ENCODE measurements at places on chromosomes 2 and 18. TPM values are rescaled to one million over a fixed set of nuclear protein-coding genes. Genes with fewer than 3 reads are reported as not detected.

ABCB11 gene
- total RNA-seq: not detected

TNFAIP6 gene
- 14.8 TPM for total RNA-seq

GPR35 gene
- 6.0 TPM for total RNA-seq

ALPG gene
- 0.16 TPM for total RNA-seq

DPP10 gene
- total RNA-seq: 0.82 TPM

COL3A1 gene
- total RNA-seq: 5,576 TPM

STK16 gene
- total RNA-seq: 26.3 TPM

ELAC1 gene
- total RNA-seq: 5.2 TPM

LIMS4 gene
- 1.6 TPM for total RNA-seq

DSC3 gene
- total RNA-seq: not detected

STON1 gene
- 17.6 TPM for total RNA-seq

TMEM182 gene
- total RNA-seq: 5.9 TPM

CPLX4 gene
- not detected for total RNA-seq

HOXD13 gene
- not detected for total RNA-seq

CD8B2 gene
- total RNA-seq: 0.10 TPM

ACADL gene
- 32.9 TPM for total RNA-seq

ACTR3 gene
- total RNA-seq: 324 TPM

AQP12B gene
- total RNA-seq: not detected

FOXD4L1 gene
- total RNA-seq: 0.17 TPM

ADAM23 gene
- 2.2 TPM for total RNA-seq

PDCD1 gene
- 1.1 TPM for total RNA-seq

SULT1C2 gene
- total RNA-seq: 5.4 TPM

NRBP1 gene
- 81.6 TPM for total RNA-seq

IL1F10 gene
- not detected for total RNA-seq

CD8B gene
- 3.6 TPM for total RNA-seq

GPR45 gene
- not detected for total RNA-seq

LRRC30 gene
- total RNA-seq: not detected

UGT1A4 gene
- total RNA-seq: not detected

MAP3K19 gene
- 2.1 TPM for total RNA-seq

Data from left lung (tissue), 14 donors.